Stimulated activated CD8-positive, alpha-beta memory T cell treated with anti-CD3 and anti-CD28 coated beads, Interleukin-2, amount 100 ng/mL, for 1 hour (primary cell): ENCODE measurements at places on chromosomes 5 and 9.

- DNase-seq: no peak
These were observed 200.1 kb downstream of the GAPVD1 start for GRCh38 chr9:125461636-125462190.

DNA sequence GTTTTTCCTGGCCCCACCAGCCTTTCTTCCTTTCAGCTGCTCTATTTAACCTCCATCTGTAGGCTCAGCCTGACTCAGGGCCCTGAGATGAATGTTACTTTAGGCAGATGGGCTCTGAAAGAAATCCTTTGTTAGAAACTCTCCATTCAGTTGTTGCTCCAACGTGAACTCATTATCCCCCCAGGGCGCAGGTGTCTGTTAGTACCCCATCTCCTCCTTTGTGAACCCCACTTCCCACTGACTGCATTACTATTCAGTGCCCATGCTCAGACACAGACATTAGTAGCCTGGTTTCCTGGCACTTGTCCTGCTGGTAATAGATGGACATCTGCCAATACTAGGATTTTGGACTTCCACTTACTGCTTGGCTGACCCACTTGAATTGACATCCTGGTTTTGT is 1271.6 kb downstream of the PTPRD start:
- no peak for DNase-seq

DNA sequence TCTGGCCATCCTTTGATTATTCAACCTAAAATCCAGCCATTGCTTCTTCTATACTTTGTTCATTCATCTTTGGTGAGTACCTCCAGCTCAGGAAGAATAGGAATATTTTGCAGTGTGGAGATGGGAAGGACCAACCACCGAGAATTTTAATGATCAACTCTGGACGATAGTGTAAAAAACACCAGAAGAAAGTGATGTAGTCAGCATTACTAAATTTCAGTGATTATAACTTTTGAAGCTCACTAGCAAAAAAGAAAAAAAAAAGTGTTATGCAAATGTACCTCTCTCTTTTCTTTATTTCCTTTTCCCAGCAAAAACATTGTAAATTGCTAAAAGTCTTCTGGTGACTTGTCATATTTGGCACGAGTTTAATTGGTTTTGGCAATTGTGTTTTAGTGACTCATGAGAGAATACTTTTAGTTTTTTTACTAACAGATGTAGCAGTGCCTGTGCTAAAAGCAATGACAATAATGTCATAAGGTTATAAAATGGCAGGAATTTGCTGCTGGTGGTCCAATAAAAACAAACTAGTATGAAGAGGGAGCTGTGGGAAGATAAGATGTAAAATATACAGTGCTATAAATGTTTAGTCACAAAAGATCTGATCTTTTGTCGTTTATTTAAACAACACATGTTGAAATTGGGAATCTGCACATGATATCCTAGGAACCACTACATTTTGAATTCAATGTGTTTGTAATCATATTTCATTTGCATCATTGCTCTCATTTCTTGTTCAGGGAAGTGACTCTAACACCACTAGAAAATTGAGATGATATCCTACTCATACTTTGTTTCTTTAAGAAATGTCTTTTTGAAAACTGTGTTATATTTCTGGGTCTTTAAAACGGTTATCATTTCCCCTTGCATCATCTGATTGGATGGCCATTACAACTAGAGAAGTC is 81.3 kb upstream of the ERCC6L2 start:
- DNase-seq: no peak

DNA sequence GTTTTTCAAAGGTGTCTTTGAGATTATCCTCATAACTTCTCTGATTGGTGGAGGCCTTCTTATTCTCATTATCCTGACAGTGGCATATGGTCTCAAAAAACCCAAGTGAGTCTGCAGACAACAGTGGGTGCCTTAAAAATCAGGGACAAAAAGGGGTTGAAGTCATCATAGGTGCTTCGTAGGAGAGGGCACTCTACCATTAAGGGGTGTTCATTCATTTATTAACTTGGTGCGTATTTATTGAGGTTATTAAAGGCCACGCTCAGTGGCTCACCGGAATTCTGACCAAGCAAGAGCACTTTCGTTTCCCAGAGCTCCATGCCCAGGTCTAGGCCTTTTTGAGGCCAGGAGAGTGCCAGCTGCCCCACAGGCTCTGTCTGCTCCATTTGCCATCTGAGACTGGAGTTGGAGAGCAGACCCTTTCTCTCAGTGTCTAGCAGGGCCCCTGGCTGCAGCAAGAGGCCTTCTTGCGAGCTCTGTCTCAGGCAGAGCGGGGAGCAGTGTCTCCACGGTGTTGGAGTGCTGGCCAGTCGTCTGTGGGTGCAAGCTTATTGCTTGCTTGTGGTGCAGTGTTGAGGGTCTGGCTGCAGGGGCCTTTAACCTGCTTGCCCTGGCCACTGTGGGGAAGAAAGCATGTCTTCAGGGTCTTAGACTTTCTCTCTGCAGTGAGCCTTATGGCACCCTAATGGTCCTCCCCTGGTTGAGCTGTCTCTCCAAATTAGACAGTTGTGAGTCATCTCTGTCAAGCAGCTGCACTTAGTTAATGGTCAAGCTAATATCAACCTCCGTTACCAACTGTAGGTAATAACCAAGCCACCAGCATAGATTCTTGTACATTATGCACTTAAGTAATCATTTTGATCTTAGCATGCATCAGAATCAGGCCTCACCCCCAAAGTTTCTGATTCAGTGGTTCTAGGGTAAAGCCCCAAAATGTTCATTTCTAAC is 62.6 kb downstream of the IL31RA start:
- no peak for DNase-seq

- no peak for DNase-seq
These were observed 47.9 kb downstream of the STOM start for GRCh38 chr9:121322037-121322736.

DNA sequence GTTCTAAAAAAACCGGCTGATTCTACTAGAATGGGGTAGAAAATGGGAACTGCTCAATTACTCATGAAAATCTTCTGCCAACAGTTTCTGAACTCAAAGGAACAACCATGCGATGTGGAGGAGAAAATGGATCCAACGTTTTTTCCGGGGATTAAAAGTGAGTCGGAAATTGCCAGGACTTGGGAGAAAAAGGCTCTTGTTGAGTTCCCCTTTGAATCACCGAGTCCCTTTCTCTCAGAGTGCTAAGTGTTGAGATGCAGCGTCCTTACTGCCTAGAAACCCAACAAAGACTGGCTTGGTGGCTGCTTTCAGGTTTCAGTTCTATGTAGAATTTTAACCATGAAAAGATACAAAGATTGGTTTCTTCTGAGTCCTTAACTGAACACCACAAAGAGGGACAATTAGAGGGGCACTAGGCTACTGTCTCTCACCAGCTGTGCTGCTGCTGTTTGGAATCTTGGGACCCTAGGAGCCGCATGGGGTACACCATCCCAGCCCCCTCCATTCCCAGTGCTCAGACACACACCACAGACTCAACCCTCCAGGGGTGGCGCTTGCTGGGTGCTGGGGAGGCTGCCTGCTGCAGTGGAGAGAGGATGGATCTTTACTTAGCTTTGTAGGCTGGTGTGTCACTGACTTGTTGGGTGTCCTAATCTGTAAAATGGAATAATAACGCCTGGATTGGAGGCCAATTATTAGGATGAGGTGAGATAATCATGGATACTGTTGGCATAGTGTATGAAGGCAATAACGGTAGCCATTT is 21.5 kb upstream of the NEUROG1 start:
- no peak for DNase-seq

DNA sequence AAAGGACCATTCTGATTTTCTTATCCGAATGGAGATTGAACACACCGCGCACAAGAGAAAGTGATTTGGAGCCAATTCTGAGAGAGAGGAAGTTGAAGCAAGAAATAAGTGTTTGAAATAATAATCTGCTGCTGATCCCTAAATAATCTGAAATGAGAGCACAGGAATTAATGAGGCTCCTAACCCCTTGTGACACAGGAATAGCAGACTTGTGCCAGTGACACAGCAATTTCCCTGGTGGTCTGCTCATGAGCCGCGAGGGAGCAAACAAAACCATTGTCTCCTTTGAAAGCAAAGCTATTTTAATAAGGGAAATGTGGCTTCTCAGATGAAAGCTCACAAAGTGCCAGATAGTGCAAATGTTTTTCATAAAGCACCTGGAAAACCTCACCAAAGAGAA is 936.1 kb upstream of the WWC1 start:
- DNase-seq: no peak

DNA sequence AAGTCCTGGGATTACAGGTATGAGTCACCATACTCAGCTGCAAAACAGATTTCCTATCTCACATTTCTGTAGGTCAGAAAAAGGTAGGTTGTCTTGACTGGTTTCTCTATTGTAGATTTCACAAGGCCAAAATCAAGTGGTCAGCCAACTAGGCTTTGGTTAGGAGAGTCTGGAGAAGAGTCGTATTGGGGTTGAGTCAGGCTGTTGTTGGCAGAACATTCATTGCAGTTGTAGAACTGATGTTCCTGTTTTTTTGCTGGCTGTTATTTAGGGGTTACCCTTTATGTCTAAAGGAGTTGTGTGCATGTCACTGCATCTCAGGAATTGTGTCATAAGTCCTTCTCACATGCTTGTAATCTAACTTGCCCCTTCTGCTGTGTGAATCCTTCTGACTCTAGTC is 814.2 kb upstream of the GRAMD2B start:
- DNase-seq: no peak

DNA sequence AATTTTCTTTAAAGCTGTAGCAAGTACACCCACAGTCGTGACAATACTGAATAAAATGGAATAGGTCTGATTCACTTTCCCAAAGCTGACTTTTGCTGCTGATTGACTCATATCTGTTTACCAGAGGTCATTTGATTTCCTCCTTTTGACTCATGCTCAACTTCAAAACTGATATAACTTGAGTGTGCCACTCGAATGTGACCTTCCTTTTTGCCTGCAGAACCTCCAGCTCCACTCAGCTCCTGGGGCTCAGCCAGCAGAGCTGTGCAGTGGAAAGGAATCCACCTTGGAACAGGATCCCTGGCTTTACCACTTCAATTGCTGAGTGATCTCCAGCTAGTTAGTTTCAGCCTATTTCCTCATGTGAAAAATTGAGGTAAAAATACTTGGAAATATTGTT is 84.1 kb downstream of the FEM1C start:
- no peak for DNase-seq

DNA sequence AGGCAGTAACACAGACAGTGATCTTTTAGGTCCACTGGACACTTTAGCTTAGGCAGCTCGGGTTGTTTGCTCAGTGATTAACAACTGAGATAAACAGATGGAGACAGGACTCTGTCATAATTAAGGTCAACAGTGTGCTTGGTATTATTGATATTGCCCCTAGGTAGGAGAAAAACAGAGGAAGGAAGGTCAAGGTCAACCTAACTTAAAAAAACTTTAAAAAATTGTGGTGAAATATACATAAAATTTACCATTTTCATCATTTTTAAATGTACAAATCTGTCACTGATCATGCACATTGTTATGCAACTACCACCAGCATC is 2.1 kb upstream of the HSPA4 start:
- no peak for DNase-seq

DNA sequence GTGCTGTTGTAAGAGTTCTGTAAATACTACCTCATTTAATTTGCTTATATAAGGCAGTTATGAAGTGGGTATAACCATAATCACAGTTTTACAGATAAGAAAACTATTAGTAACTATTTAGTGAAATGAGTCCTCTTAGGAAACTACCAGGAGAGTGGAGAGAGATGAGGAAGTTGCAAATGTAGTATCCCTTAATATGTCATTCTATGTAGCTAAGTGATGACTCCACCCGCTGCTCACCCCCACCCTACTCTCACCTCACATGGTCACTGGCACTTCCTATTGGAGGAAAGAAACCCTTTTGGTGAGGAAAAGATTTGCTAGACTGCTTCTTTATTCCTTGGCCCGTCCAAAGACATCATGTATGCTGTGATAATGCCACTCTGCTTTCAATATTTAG is 241.8 kb upstream of the SLC24A2 start:
- no peak for DNase-seq

DNA sequence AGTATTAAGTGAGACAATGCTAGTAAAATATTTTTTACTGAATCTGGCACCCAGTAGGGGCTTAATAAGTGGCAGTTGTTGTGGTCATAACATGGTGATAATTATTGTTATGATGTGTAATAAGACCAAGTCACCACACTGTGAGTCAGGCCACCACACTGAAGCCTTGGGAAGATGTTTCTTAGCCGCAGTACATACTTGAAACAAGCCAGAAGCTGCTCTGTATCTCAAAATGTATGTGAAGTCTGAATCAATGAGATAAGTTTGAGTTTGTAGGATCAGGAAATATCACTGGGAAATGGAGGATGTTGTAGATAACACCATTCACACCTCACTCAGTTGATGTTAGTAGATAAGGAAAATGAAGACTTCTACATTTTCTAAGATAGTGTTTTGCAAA is 51.3 kb upstream of the PTPN3 start:
- no peak for DNase-seq

DNA sequence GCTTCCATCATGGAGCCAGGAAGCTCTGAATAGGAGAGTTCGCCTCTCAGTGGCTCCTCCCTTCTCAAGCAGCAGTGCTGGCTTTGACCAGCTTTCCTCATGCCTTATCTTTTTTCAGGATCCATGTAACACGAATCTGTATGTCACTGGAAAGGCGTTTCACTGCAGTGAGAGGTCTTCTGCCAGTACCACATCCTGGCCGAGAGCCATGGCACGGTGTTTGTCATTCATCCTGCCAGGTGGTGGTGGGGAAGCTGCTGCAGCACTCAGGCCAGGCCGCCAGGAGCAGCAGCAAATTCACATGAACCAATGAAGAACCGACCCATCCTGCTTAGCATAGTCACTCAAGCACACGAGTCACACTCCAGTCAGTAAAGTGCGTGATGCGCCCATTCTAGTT is 179.0 kb downstream of the FANCC start:
- DNase-seq: no peak

DNA sequence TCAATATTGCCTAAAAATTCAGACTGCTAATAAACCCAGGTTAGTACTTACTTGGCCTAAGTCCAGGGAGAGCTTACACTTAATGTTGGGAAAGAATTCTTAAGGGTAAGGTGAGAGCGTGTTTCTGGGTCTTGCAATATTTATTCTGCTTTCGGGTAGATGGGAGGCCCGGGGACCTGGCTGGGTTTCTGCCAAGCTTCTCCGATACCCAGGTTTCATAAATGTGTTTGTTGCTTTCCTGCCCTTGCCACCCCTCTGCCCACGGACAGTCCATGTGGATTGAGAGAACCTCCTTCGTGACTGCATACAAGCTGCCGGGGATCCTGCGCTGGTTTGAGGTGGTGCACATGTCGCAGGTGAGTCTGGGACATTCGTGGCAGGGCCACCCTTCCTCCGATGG is 48.4 kb upstream of the FOXI1 start:
- no peak for DNase-seq

- no peak for DNase-seq
These were observed 146.9 kb downstream of the GOLPH3 start for GRCh38 chr5:32027093-32027716.
